Activated CD4-positive, alpha-beta T cell treated with anti-CD3 and anti-CD28 coated beads, Interleukin-2, amount 50 U/mL, for 1 hour (primary cell): ENCODE measurements at places on chromosomes 2 and 18.

GRCh38 chr18:79787865-79788733, 9.6 kb upstream of the KCNG2 start:
- no peak for DNase-seq

DNA sequence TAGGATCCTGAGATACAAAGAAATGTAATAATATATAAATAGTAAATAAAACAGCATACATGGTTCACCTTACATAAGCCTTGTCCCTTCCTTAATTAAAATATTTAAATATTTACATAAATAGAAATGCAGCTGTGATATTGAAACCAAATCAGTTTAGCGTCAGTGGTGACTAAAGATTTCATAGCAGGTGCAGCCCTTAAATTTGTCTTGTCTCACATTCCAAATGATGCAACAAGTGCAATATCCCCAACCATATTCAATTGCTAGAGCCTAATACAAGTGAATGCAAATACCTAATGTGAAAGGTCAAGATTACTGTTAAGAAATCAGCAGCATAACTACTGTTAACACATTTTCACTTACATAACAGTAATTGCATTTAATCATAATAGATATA, 539.5 kb downstream of the NYAP2 start:
- no peak for DNase-seq

DNA sequence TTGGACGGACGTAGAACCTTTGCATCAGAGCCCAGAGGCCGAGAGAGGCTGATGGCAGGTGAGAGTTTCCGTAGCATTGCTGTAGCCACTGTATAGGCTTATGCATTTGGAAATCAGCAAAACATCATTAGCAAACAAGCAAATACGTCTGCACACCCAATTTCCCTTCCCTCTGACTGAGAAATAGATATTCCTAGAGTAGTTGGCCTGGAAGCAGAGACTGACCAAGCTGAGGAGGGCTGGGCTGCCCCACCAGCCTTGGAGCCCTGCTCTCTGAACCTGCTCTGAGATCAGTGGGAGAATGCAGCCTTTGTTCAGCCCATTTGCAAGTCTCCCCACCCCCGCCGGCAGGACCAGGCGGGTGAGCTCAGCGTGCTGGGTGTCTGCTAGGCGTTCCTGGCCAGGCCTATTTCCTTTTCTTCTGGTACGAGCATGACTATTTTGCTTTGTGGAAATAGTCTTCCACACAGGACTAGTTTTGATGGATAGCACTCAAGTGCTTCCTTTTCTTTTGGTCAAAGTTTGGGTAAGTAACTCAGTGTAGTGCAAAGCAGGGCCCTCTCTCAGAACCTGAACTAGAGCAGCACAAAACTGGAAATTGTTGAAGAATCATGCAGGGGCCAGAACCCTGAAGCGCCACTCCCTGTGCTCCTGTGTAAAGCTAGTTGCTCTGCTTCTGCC, 21.9 kb upstream of the RNF149 start:
- peak; percentile 43 for DNase-seq

- no peak for DNase-seq
These were observed 86.7 kb upstream of the CTAGE1 start for GRCh38 chr18:22504251-22505030.

- DNase-seq: no peak
These were observed 65.1 kb downstream of the CUL3 start for GRCh38 chr2:224520064-224520463.

DNA sequence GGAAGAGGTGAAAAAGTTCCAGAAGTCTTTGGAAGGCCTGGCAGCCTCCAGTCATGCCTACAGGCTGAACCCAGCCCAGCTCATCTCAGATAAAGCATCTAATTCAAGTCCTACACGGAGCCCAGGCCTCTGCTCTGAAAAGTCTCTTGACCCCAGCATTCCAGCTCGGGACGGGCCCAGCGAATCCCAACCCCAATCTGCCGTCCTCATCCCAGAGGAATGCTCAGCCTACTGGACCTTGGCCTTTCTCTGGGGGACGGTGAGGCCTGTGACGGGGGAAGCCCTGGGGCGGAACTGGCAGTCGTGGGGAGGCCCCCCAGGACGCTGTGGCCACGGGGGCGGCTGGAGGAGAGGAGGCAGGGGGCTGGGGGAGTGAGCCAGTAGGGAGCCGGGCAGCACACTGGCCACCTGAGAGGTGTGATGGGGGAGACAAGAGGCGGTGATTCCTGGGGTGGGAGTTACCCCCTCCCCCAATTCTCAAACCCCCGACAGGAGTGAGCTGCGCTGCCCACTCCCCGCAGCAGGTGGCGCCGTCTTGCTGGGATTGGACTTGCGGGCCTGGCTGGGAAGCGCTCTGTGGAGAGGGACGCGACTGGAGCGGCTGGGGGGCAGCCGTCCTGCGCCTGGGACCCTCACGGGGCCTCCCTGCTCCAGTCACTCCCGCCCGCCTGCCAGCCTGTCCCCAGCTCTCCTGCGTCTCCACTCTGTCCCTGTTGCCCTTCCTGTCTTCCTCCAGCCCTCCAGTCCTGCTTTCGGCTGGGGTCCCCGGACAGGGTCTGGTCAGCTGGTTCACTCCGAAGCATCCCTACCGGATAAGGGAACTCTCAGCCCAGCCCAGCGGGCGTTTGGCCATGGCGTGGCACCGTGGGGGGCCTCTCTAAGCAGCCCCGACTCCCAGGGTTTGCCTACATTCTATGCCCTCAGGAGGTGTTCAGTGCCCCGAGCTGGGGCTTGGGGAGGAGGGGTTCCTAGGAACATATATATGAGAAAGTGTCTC, 182.6 kb upstream of the HAAO start:
- DNase-seq: peak; percentile 48

DNA sequence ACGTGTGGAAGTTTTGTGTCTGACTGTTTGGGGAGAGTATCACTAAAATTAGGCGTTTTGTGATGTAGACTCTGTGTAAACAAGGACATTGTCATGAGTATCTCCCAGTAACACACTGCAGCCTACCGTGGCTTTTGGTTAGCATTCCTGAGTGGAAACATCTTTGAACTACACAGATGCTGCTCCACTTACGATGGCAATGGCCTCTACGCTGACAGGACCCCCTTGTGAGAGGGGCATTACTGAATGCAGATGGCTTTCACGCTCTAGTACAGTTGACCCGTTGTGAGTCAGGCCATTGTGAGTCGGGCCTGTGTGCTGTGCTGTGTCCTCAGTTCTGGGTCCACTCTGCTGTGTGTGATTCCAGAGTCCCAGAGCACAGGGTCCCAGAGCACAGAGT, 34.4 kb upstream of the ADNP2 start:
- DNase-seq: no peak

DNA sequence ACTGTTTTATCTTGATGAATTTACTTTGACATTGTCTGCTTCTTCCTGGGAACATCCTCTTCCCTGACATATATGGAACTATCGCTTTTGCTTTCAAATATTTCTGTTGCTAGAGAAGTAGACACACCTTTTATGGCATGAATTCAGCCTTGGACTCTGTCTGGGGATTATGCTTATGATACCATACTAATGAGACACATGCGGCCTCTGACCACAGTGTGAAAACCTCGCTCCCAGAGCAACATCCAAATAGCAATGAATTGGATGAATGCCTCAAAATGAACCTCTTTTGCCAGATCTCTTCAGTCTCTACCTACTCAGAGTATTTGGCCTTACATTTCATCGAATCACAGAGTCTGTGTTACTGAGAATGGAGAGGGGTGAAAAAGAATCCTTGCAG, 70.9 kb downstream of the PIEZO2 start:
- no peak for DNase-seq

DNA sequence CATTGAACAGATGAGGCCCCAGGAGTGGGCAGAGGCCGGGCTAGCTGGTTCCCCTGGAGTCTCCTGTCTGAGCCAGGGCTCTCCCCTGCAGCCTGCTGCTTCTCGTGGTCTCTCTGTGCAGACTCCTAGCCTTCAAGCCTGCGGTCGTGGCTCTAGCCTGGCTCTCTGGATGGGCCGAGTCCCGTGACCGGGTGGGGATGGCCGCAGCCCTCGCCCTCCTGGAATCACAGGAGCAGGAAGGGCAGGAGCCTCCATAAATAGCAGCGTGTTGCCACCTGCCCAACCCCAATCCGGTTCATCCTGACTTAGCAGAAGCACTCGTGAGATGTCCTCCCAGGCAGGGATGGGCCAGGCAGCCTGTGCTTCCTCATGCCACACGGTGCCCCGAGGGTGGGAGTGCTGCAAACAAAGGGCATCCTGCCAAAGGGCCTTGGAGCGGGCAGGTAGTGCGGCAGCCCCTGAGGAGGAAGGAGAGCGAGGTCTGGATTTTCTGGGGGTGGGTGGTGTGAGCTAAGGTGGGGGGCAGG, 43.9 kb downstream of the FOSL2 start:
- no peak for DNase-seq

GRCh38 chr2:7437141-7437540, 519.9 kb downstream of the RNF144A start:
- no peak for DNase-seq

DNA sequence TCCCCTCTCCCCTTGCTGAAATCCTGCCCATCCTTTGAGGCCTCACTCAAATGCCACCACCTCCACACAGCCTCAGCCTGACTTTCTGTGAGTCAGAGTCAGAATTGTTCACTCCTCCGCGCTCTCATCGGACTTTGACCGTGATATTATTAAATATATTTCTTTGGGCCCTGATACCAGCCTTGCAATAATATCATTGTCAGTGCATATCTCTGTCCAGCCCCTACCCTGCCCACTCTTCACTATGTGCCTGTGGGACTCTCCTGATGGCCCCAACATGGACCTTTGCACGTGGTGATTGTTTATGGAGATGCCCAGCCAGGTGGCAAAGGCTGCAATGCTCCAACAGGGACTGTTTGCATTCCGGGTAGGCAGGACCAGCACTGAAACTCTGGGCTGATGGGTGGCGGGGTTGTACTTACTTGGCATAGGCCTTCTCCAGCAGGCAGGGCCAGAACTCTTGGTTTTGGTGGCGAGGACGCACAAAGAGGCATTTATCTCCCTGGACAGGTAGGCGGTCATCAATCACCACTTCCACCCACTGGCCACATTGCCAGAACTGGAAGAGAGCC, 37.3 kb downstream of the CAPN13 start:
- DNase-seq: no peak

GRCh38 chr2:180959787-180960186, 20.6 kb upstream of the UBE2E3 start:
- DNase-seq: no peak

- DNase-seq: no peak
These were observed 45.1 kb downstream of the RPL31 start for GRCh38 chr2:101047075-101047766.

DNA sequence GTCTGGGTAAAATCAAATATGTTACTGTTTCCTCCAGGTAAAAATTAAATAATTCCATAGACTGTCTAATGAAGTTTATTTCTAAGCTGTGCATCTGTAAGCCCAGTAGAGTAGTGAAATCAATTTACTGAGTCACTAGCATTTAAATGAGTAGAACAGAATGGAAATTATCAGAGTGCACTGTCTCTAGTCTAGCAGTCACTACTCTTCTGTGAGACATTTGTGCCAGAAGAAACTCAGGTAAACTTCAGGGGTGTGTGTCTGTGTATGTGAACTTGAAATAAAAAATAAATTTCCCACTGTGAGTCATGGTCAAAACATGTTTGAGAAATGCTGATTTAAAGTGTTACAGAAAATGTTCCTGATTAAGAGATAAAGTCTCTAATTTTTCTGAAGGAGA, 146.4 kb downstream of the RIF1 start:
- no peak for DNase-seq

- no peak for DNase-seq
These were observed 24.8 kb upstream of the TBC1D8 start for GRCh38 chr2:101175991-101176390.

DNA sequence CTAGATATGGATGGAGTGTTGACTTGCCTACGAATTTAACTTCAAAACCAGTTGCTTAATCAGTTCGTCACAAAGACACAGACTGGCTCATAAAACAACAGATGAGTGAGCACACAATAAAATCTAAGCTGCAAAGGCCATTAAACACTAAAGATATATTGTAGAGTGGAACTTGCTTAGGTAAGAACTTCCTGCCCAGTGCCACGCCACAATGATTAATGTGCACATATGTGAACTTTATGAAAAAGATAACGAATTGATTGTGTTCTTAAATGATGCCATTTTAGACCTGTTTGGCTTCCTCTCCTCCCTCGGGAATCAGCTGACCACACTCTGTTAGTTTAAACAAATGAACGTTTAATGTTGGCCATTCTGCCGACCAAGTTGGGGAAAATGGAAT, 2031.3 kb upstream of the CELF4 start:
- DNase-seq: no peak

DNA sequence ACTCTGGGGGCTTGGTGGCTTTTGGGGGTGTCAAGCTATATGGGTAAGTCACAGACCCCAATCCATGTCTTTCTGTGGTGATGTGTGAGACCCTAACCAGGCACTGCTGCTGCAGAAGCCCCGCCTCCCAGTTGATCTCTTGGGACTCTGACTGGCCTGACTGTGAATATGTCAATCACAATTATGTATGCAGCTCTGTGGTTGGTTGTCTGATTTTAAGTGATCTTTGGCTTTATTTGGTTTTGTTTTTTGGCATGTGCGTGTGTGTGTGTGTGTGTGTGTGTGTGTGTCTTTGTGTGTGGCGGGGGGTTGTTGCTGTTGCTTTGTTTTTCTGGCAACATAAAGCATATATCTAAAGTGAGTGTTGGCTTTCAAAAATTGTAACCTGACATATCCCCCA, 78.5 kb upstream of the GLS start:
- DNase-seq: no peak

GRCh38 chr2:62102402-62102920, 93.5 kb upstream of the B3GNT2 start:
- no peak for DNase-seq

- no peak for DNase-seq
These were observed 54.6 kb upstream of the MAP4K3 start for GRCh38 chr2:39491653-39492052.

DNA sequence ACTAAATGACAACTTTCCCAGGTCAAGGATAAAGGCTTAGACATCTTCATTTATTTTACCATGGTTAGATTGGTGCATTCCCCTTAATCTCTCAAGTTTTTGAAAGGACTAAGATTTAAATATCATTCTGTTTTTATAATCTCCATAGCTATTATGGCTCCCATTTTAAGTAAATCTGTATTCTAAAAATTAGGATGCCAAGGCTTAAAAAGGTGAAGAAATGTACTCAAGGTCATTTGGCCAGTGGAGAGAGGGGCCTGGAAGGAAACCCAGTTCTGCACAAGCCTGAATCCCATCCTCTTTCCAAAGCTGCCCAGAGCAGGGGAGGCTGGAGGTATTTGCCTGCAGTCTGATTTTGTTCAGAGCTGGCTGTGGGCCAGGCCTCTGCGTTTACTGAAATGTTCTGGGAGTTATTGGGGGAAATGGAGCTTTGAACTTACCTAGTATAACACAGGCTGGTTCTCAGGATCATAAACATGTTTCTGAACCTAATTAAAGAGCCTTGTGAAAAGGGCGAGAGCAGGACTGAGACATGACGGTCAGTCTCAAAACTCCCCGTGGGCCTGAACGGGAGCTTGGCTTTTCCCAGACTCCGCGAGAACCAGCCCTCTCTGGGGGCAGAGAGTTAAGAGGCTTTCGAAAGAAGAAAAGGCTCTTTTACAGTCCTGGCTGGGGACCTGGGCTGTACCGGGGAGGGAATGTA, 85.6 kb downstream of the DDX1 start:
- no peak for DNase-seq

DNA sequence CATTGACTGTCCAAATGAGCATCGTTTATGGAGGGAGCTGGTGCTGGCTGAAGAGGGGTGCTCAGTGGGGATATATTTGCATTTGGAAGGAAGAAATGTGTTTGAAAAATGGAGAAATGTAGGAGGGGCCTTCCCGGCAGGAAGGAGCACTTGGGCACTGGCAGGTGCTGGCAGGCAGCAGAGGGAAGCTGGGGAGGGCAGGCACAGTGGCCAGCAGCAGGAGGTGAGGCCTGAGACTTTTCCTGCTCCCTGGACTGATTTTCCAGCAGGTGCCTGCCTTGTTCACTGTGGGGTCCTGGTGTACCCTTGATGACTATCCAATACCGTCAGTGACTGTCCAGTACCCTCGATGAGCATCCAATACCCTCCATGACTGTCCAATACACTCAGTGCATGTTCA, 20.8 kb upstream of the HPCAL1 start:
- DNase-seq: no peak
